ENCODE measurements at places on chromosomes 3 and 15.

GRCh38 chr15:25839638-25840156, 23.4 kb downstream of the ATP10A start:
- no peak for DNase-seq

DNA sequence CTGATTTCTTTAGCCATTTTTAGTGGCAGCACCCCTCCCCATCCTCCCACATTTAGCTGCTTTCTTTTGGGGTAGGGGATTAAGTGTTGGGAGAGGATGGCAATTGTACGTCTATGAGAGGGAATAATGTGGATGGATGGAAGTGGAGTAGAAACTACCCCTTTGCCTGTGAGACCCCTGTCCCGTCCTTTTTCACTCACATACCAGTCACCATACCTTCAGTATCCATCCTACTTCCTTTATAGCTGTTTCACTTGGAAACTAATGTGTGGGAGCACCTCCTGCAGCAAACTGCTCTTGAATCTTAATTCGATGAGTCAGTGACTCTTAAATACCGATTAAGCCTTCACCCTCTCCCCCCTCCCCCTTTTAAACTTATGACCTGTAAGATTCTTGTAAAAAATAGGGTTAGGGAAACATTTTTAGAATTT, 730 bp downstream of the SPRED1 start:
- DNase-seq, result peak; percentile 83

DNA sequence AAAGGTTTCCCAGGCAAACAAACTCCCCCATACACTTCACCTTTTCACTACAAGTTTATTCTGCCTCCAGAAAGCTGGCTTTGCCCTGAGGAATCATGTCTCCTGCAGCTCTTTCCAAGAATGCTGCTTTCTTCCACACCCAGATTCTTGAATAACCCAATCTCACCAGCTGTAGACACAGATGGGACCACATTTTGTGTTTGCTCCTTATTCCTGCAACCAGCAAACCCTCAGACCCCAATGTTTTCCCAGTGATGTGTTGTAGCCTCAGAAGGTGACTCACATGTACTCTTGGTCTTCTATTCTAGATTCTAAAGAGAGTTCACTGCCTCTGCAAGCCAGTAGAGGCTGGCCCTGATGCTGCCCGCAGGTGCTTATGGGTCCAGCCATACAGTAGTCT, 23.6 kb upstream of the TRIM59 start:
- no peak for DNase-seq

- DNase-seq, result no peak
These were observed 428.3 kb upstream of the ATP11B start for GRCh38 chr3:182364723-182365650.

DNA sequence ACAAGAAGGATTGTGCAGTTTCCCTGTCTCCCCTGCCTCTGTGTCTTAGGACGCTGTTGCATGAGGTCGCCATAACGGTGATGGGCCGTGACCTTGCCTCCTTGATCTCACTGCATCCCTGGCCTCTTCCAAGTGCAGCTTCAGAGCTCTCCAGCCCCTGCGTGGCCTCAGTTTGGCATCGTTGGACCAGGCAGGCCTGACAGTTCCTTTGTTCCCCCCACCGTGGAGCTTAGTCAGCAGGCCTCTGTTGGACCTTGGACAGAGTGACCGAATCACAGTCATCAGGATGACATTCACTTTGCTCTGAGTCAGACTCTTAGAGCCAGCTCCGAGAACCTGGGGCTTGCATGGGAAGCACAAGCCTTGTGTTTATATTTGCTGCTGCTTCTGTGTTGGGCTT, 139.4 kb downstream of the OPA1 start:
- DNase-seq, result peak; percentile 22

- no peak for DNase-seq
These were observed 77.2 kb upstream of the RNU6-1 start for GRCh38 chr15:67917037-67917436.

DNA sequence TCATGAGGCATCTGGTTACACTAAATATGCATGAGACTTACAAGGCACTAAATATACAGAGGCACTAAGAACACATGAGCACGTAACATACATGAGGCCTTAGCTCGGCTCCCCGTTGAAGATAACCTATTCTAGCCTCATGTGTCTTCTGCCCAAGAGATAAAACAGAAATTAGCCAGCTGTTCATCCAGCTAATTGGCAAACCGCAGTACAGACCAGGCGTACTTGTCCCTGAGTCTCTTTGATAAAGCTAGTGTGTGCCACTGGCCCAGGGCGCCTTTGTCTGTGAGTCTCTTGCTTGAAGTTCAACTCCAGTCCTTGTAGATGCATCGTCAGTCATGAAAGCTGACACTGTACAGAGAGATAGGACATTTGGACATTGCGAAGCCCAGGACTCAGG, 121.9 kb upstream of the SPATA12 start:
- DNase-seq, result no peak

- no peak for DNase-seq
These were observed 4.9 kb downstream of the CADPS start for GRCh38 chr3:62870321-62870720.

- no peak for DNase-seq
These were observed 54.4 kb upstream of the THUMPD3 start for GRCh38 chr3:9308298-9308990.

DNA sequence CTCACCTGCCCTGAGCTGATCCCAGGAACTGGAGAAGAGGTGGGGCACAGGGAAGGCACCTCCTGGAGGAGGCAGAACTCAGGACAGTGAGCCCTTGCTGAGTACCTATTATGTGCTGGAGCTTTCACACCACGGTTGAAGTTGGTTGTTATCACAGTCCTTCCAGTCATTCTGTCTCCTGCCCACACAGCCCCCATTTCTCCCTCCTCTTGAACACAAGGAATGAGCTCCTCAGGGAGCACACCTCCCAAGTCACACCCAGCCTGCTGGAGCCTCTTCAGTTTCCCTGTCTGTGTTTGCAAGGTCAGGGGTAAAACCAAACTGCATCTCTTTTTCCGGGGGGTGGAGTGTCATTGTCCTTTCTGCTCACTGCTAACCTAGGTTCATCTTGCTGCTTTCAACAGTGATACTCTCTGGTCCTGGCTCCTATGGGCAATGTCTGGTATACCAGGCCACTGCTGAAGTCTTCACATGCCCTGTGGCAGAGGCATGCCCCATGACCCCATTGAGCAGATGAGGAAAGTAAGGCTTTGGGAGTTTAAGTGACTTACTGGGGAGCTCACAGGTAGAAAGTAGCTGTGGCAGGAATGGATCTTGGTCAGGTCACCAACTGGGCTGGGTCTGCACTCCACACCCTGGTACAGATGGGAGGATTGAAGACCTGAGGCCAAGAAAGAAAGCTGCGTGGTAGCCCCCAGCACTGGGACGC, 30.0 kb downstream of the C3orf18 start:
- DNase-seq, result no peak

GRCh38 chr3:55519019-55519418, 31.9 kb upstream of the WNT5A start:
- DNase-seq, result no peak

GRCh38 chr3:40690749-40691451, 166.1 kb downstream of the ZNF621 start:
- no peak for DNase-seq

GRCh38 chr3:65785065-65785645, 253.6 kb downstream of the MAGI1 start:
- DNase-seq, result no peak

DNA sequence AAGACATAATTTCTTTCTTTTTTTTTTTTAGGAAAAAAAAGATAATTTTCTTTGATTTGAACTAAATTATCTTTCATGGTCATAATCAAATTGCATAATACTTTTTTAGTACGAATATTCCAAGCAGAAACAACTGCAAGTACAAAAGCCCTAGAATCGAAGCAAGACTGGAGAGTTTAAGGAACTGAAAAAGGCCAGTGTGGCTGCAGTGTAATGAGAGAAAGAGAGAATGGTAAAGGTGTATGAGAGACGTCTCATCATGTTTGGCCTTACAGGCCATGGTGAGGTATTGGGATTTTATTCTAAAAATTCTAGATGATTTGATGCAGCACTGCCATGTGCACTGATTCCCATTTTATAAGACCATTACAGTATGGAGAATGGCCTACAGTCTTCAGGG, 180.9 kb downstream of the SUCNR1 start:
- DNase-seq, result no peak

GRCh38 chr3:100269410-100270214, 8.8 kb downstream of the TBC1D23 start:
- peak; percentile 99 for DNase-seq

DNA sequence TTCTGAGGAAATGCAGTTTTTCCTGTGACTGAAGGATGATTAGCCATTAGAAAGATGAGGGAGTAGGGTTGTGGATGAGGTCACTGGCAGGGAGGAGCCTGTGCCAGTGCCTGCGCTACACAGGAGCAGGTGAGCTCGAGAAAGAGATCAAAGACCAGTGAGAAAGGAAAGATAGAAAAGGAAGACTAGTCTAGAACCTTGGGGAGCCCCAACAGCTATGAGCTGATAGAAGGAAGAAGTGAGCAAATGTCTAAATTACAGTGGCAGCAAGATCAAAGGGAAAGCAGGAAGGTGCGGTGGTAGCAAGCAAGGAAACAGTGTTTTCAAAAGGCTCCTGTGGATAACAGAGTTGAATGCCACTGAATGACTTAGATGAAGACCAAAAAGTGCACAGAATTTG, 39.6 kb downstream of the LNP1 start:
- DNase-seq, result no peak

DNA sequence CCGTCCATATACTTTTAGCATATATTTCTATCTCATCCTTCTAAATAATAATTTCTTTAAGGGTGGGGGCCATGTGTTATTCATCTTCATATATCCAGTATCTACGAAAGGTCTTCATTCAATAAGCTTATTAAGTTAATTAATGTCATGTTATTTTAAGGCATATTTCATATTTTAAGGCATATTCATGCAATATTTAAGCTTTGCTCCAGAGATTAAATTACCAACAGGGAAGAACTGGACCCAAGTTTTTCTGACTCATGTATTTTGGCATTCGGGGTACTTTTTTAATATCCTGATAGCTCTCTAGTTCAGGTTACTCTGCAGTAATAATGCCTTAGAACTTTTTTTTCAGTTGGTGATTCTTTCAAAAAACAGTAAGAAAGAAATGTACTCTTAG, 27.4 kb downstream of the PHC3 start:
- DNase-seq, result no peak

DNA sequence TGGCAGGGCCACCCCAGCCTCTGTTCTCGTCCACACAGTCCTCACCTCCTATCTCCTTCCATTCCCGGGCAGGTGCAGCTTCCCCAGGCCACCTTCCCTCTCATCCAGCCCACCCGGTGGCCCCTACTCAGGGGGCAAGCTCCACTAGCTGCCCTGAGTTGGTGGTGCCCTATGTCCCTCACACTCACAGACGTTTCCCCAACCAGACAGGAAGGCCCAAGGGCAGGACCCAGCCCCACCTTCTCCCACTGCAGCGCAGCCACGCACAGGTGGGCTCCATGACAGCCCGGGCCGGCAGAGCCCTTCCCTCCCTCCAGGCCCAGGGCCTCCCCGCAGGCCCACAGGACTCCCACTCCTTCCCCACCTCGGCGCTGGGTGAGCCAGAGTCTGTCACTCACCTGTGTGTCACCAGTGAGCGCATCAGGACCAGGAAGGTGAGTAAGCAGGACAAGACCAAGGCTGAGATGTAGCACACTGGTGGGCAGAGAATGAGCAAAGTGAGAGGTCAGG, 11.1 kb downstream of the ISLR start:
- no peak for DNase-seq

DNA sequence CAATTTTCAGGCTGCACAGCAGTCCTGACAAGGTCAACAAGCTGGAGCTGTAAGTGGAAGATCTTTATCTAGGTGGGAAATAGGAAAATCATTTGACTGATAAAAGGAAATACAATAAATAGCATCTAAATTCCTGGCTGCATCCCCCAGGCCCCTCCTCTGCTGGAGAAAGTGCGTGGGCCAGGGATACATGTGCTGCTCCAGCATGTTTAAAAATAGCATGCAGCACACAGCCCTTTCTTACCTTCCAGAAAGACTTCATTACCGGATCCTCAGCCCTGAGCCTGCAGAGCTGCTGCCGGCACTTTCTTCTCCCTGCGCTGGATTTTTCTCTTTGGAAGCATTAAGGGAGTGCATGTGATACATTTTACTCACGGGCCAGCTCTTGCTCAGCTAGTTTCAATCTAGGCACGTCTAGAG, 77.3 kb downstream of the HMG20A start:
- DNase-seq, result peak; percentile 57

- no peak for DNase-seq
These were observed 14.8 kb downstream of the HRH1 start for GRCh38 chr3:11168881-11169805.

DNA sequence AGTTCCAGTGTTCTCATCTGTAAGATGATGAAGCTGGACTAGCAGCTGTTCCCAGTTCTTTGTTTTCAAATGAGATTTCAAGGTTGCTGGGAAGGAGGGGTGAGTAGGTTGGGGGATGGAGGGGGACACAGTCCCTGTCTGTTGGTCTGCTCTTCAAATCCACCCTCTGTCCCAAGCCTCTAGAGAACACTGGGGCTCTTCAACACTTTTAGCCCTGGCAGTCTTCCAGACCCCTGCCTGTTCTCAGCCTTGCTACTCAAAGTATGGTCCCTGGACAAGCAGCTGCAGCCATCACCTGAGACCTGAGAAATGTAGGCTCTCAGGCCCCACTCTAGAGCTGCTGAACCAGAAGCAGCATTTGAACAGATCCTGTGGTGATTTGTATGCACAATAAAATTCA, 41.3 kb downstream of the NEK11 start:
- no peak for DNase-seq

DNA sequence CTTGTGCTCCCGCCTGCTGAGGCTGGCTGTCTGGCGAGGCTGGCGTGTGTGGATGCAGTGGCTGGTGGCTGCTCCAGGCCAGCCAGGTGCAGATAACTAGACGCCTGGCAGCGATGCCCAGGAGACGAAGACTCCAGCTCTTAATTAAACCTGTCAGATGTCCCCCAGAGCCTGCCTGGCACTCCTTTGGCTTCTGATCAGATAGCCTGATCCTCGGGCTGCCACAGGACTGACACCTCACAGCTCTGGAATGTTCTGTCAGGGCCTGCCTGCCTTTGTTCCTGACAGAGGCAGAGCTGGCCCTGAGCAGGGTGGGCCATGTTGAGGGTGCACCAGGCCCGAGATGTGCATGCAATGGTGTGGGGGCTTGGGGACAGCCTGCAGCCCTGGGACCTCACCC, 36.5 kb downstream of the PLXNA1 start:
- no peak for DNase-seq

DNA sequence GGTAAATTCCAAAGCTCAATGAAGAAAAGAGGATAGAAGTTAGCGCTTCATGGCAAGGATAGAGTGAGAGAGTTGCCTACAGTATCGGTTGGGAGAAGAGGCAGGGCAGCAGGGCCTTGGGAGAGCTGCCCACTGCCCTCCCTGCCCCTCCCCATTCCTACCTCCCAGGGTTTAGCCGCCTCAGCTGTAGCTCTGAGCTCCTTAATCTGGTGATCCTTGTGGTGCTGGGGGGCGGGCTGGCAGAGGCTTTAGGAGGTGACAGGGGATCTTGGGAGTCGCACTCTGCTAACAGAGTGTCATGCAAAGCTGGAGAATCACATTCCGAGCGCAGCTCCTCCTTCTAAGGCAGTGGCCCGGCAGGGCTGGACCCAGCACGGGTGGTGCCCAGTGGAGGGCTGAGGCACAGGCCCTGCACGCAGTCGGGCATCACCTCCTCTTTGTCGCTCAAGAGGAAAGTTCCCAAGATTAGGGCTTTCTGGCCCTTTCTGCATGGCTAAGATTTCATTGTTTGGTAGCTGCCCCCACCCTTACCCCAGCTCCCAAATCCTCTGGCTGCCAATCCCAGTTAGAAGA, 57.1 kb upstream of the POLG start:
- no peak for DNase-seq
